ENCODE measurements at places on chromosomes 11 and 22. TPM values are rescaled to one million over a fixed set of nuclear protein-coding genes. Genes with fewer than 3 reads are reported as not detected.
A peak's percentile ranks its signal among the peaks of the same experiment; 100 is the strongest.

Gene SAA4
- not detected for total RNA-seq

Gene SMIM38
- under 0.01 TPM for total RNA-seq

Gene VSIG10L2
- not detected for total RNA-seq

Gene MMP27
- total RNA-seq, result not detected

Gene TNNI2
- not detected for total RNA-seq

Gene RAB39A
- not detected for total RNA-seq

Gene MPST
- 82.5 TPM for total RNA-seq

Gene KRTAP5-3
- not detected for total RNA-seq

GRCh38 chr22:48227341-48228018 is 1465.0 kb downstream of the TBC1D22A start:
- no peak for DNase-seq

- no peak for DNase-seq
Measured at GRCh38 chr11:11588243-11588642, 33.6 kb downstream of the GALNT18 start.

DNA sequence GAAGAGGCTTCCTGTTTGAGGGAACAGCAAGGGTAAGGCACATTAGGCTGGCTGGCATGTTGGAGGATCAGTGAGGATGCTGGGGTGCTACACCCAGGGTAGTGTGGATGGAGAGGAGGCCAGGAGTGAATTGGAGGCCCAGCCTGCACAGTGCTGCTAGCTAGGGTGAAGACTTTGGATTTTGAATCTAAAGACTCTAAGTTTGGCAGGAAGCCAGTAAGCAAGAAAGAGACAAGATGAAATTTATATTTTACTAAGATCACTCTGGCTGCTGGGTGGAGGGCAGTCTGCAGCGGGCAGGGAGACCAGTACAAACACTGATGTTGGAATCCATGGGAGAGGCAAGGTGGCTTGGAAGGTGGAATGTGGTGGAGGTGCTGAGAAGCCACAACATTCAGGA is 43.6 kb downstream of the TSPAN18 start:
- DNase-seq, result no peak

DNA sequence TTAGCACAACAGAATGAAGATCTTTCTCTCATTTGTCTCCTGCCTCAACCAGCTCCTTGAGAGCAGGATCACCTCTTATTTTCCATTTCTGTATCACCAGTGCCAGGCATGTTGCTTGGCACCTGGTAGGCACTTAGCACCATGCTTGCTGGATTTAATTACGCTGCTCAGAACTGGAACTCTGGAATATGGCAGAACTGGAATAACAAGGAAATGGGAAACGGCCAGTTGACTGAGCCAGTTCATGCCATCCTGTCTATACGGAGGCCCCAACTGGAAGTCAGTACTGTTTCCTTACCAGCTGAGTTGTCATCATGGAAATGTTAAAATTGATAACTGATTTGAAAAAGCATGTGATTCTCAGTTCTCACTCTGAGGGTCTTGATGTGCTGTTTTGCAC is 69.5 kb upstream of the YWHAH start:
- DNase-seq, result no peak

- no peak for DNase-seq
Measured at GRCh38 chr11:95074792-95075563, 8.3 kb downstream of the SRSF8 start.

DNA sequence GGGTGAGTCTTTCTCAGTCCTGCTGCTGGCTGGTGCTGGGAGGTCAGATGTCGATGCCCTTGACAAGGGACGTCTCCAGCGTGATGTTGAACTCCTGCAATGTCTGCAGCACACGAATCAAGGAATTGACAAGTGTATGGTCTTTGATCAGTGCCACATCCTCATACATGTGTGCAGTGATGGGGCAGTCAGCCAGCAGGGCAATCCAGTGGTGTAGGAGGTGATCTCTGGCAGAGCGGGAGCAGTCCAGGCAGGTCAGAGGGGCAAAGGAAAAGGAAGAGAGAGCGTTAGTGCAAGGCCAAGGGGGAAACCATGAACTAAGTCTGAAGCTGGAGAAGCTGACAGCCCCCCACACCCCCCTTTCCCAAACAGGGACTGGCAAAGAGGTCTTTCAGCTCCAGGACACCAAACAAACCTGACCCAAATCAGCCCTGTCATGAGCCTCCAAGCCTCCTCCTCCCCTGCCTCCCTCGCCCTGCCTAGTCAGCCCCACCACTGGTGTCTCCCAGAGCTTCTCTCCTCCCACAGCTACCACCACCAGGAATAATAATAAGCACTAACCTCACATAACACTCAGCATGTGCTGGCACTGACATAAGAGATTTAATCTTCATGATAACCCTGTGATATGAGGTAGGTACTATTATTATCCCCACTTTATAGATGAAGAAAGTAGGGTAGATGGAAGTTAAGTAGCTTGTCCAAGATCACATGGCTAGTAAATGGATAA is 48.4 kb upstream of the SCUBE2 start:
- DNase-seq, result no peak

- peak; percentile 91 for DNase-seq
Measured at GRCh38 chr22:36385491-36386350, 2.0 kb downstream of the MYH9 start.

GRCh38 chr22:44885806-44886360 is 123.9 kb downstream of the PHF21B start:
- DNase-seq, result no peak

DNA sequence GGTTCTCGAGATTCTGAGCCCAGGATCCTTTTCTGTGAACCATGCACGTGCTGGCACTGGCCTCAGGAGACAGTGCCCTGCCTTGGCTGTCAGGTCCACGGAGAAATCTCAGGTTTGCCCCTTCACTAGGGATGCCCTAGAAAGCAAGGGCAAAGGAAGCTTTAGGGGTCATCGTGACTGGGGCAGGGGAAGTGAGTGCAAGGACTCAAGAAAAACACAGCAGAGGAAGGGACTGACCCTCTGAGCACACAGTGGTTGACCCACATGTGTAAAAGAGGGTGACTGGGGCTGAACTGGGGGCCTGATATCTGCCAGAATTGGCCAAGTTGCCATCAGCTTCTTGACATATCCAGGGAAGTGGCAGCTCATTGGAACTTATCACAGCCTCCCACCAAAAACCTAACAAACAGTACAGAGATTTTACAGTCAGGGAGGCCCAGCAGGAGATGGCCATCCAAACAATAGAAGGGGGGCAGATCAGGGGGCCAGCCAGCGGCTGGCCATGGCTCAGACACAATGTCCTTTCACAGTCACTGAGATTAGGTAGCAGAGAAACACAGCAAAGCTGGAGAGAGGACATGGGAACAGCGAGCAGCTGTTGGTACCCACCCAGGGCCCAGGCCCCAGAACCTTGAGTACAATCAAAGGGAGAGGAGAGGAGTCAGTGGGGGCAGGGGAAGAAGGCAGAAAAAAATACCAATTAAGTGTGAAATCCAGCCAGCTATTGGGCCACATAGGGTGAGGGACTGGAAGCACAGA is 4.4 kb downstream of the TMEM121B start:
- DNase-seq, result peak; percentile 69

- DNase-seq, result peak; percentile 77
Measured at GRCh38 chr11:295351-296170, 3.8 kb downstream of the IFITM5 start.

DNA sequence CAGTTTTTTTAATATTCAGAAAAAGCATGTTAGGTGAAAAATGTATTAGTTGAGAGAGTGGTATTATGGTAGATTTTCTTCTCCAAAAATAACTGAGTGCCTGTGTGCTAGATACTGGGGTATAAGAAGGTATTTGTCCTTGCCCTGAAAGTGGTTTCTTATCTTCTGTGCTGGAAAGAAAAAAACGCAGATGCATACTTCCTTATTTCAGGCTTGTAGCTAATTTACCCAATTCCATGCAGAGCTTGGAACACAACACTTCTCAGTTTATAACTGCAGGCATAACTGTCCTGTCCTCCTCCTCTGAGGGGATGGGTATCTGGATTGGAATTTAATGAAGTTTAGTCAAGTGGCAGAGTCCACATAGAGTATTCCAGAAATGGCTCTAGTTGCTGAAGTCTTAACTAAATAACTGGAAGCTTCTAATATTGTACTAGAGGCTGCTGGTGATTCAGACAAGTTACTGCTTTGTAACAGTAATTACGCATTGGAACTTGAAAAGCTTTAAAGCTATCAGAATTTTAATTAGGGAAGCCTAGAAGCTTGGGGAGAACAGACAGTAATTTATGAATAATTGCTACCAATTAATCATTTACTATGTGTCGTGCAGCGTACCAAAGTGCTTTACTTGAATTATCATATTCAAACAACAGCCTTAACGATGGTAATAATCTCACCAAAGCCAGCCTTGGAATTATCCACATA is 12.7 kb upstream of the C11orf91 start:
- no peak for DNase-seq

DNA sequence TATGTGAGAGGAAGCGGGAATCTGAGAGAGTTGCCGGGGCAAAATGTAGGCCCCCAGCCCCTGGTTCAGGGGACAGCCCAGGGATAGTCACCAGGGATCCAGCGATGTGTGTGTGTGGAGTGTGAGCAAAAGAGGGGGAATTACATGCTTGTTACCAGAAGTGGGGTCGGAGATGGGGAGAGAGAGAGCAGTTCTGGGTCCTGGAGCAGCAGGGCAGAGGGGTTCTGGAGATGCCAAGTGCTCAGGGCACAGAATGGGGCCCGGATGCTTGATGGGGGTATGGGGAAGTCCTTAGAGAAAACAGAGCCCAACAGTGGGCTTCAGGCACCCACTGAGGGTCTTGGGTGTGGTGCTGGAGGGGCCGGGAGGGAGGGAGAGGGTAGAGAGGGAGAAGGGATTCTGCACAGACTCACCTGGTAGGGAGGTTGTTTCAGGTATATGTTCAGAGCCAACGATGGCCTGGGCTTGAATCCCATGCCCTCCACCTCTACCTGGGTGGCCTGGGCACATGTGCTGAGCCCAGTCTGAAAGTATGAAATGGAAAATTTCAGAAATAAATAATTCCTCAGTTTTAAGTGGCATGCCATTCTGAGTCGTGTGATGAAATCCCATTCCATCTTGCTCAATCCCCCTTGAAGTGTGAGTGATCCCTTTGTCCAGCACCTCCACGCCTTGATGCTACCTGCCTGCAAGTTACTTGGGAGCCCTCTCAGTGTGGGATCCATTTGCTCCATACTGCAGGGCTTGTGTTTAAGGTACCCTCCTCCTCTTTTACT is 12.4 kb downstream of the SMIM38 start:
- no peak for DNase-seq

All from osteoblast (primary cell).